ENCODE measurements at places on chromosomes 6 and 20. TPM values are rescaled to one million over a fixed set of nuclear protein-coding genes. Genes with fewer than 3 reads are reported as not detected.

The SASH1 gene
- total RNA-seq, result 3.2 TPM

The ZNF335 gene
- 16.0 TPM for total RNA-seq

The PLAGL2 gene
- total RNA-seq, result 20.1 TPM

The IL17A gene
- not detected for total RNA-seq

The TMEM74B gene
- total RNA-seq, result 18.3 TPM

The LTA gene
- 0.87 TPM for total RNA-seq

The RAET1L gene
- not detected for total RNA-seq

The GABRR2 gene
- not detected for total RNA-seq

The KHDC1L gene
- 0.51 TPM for total RNA-seq

DNA sequence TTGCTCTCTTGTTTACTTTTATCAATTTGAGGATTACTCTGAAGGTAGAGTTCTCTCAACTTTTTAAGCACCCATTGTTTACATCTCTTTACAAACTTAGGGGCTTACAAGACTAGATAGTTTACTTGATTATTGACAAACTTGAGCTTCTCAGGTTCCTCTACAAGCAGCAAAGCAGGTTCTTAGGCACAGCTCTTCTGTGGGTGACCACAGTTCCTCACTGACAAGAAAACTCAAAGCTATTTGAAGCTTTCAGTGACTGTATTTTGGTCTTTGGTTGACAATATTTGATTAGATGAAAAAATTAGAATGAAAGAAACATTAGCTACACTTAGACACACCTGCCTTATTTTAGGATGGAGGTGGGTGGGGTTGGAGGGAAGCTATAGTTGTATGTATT, 327.3 kb upstream of the RUNX2 start:
- DNase-seq, result no peak
- H3K4me3 ChIP-seq, result no peak overlapping the region
- no peak overlapping the region for H3K27ac ChIP-seq
- no peaks in the 10 kb centered on the region for H3K4me1 ChIP-seq
- no peaks in the 10 kb centered on the region for H3K27me3 ChIP-seq

GRCh38 chr6:99189823-99190721, 159.4 kb downstream of the FAXC start:
- no peaks in the 10 kb centered on the region for H3K4me1 ChIP-seq
- H3K4me3 ChIP-seq, result no peak overlapping the region
- H3K27ac ChIP-seq, result no peak overlapping the region
- H3K27me3 ChIP-seq, result no peaks in the 10 kb centered on the region

- H3K4me1 ChIP-seq, result no peaks in the 10 kb centered on the region
- no peaks in the 10 kb centered on the region for H3K36me3 ChIP-seq
- peaks cover 24% of the 10 kb centered on the region for H3K27me3 ChIP-seq
- H3K27ac ChIP-seq, result no peak overlapping the region
- peak; percentile 32 for DNase-seq
Measured at GRCh38 chr6:40312213-40313015, 274.8 kb downstream of the LRFN2 start.

- DNase-seq, result peak; percentile 83
- H3K36me3 ChIP-seq, result no peaks in the 10 kb centered on the region
- H3K27ac ChIP-seq, result peak overlapping the region; percentile 61
- H3K27me3 ChIP-seq, result no peaks in the 10 kb centered on the region
Measured at GRCh38 chr6:13355043-13355945, 27.0 kb upstream of the TBC1D7 start.

GRCh38 chr20:61755971-61756845, 309.5 kb downstream of the TAF4 start:
- no peaks in the 10 kb centered on the region for H3K36me3 ChIP-seq
- no peak overlapping the region for H3K4me3 ChIP-seq
- peaks cover 2% of the 10 kb centered on the region for H3K27me3 ChIP-seq
- DNase-seq, result no peak
- no peak overlapping the region for H3K27ac ChIP-seq

- DNase-seq, result no peak
- peaks cover 12% of the 10 kb centered on the region for H3K4me1 ChIP-seq
- H3K27ac ChIP-seq, result no peak overlapping the region
Measured at GRCh38 chr20:51616060-51616459, 73.5 kb upstream of the NFATC2 start.

GRCh38 chr20:33359399-33360261, 41.7 kb downstream of the CDK5RAP1 start:
- H3K4me1 ChIP-seq, result no peaks in the 10 kb centered on the region
- H3K27ac ChIP-seq, result no peak overlapping the region
- no peaks in the 10 kb centered on the region for H3K27me3 ChIP-seq
- H3K36me3 ChIP-seq, result peaks cover 61% of the 10 kb centered on the region
- no peak overlapping the region for H3K4me3 ChIP-seq
- no peak for DNase-seq

DNA sequence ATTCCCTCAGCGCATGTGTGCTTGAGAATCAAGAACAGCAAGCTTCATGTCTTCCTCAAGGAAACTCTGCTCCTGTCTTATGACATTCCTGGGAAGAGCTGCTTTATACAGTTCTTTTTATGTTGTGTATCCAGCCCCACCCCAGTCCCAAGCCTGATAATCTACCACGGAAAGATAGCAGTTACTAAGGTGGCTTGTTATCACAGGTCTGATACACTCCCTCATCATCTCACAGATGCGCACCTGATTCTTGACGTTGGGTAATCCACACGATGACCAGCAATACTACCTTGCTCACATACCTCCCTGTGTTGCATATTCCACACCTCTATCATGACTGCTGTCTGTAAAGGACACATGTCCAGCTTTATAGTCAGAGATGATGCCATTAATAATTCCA, 3.2 kb downstream of the NHLRC1 start:
- no peaks in the 10 kb centered on the region for H3K27me3 ChIP-seq
- H3K4me1 ChIP-seq, result peaks cover 3% of the 10 kb centered on the region
- no peaks in the 10 kb centered on the region for H3K36me3 ChIP-seq
- no peak overlapping the region for H3K4me3 ChIP-seq

All from K562 (cell line).